ENCODE measurements at places on chromosomes 6 and 20.

- no peak for DNase-seq
Observed at GRCh38 chr20:10729785-10730184, 56.0 kb upstream of the JAG1 start.

GRCh38 chr6:7697820-7698623 is 27.9 kb upstream of the BMP6 start:
- peak; percentile 90 for DNase-seq

GRCh38 chr6:25279748-25280343 is 672 bp downstream of the CARMIL1 start:
- peak; percentile 18 for DNase-seq

DNA sequence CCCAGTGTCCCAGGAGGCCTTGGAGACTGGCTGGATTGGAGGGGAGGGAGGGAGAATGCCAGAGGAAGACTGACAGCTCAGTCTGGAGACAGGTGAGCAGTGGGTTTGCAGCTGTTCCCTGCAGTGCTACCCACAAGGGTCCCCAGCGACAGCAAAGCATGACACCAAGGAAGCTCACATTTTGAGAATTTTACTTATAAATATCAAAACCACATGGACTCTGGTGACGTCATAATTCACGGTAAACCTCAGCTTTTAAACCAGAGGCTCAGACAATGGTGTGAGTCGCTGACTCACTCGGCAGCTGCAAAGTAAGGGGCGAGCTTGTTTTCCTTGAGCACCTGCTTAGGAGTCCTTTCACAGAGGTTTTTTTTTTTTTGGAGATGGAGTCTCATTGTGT is 65.2 kb downstream of the THBS2 start:
- DNase-seq: peak; percentile 37

DNA sequence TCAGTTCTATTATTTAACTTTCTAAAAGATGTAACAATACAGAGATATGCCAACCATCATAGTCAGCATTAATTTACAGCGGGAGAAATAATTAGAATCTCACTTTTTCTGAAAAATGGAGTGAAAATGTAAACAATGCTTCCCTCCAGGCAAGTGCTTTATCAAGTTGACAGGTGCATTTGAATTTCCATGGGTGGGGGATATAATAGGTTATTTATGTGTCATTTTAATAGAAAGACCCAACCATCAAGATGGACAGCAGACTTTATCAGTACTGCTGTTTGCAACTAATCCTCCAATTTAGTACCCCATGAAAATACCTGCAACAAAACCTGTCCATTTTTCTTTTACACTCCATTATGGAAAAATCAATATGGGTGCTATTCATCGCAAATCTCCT is 780.1 kb downstream of the TFAP2A start:
- DNase-seq: no peak

DNA sequence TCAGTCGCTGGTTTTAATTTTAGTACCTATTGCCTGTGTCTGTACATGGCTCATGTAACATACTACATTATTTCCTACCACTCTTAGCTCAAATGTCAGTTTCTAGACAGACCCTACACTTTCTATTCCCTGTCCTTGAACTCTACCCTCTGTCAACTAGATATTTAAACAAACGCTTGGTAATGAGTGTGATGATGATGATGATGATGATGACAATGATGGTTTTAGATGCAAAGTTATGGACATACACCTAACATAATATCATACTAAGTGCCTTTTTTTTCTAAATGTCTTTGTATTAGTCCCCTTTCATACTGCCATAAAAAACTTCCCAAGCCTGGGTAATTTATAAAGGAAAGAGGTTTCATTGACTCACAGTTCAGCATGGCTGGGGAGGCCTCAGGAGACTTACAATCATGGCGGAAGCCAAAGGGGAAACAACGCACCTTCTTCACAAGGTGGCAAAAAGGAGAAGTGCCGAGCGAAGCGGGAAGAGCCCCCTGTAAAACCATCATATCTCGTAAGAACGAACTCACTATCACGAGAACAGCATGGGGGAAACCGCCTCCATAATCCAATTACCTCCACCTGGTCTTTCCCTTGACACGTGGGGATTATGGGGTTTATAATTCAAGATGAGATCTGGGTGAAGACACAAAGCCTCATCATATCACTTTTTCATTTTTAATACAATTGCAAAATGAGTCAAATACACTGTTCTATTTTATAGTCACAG is 87.1 kb downstream of the IBTK start:
- DNase-seq: no peak

- peak; percentile 80 for DNase-seq
Observed at GRCh38 chr6:27894839-27895762, 17.1 kb downstream of the OR2B2 start.

GRCh38 chr6:34177181-34177591 is 31.3 kb upstream of the GRM4 start:
- no peak for DNase-seq

DNA sequence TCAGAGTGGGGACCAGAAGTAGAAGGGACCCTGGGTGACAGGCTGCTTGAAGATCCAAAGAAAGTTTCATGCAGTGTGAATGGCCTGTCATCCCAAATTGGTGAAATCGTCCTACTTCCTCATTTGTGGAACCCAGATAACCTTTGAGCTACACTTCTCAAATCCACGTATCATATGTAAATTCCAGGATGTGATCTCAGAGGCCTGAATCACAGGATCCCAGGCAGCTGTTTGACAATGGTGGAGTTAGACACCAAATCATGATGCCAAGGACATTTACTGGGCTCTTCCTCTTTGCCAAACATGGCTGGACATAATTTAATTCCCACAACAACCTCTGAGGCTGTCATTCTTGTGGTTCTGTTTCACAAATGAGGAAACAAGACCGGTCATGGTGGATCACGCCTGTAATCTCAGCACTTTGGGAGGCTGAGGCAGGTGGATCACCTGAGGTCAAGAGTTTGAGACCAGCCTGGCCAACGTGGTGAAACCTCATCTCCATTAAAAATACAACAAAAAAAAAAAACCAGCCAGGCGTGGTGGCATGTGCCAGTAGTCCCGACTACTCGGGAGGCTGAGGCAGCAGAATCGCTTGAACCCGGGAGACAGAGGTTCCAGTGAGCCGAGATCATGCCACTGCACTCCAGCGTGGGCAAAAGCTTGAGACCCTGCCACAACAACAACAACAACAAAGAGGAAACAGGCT is 39.9 kb upstream of the TTPAL start:
- DNase-seq: peak; percentile 13

DNA sequence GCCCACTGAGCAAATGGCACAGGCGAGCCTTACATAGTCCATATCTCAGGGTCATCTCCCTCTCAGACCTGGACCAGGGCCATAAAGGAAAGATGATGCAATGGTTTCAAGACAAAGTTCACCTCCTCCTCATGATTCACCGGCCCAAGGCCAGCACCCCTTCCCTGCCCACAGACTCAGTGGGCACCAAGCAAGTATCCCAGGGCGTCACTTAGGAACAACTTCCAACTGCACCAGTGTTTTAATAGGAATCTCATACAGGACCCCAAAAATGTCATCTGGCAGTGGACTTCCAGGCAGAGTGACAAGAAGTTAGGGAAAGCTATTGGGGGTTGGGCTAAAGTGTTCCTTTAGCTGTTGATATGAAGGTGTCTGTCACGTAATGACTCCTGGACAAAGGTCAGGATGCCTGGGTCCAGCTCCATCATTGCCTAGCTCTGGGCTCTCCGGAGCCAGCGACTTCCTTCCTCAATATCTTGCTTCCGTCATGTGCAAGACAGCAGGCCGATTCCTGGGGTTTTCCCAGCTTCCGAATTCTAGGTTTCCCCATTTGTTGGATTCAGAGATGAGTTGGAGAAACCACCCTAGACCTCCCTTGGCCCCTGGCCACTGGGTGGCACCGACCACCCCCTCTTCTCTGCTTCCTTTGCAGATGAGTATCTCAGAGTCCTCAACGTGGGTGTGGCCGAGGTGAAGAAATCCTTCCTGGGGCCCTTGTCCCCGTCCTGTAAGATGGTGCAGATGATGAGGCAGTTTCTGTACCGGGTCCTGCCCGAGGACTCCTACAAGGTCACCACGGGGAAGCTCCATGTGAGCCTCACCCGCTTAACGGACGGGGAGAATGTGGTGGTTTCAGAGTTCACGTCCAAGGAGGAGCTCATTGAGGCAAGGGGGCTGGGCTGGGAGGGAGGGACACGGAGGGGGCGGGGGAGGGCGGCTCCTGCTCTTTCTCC is 21.1 kb downstream of the PNPLA1 start:
- peak; percentile 23 for DNase-seq

DNA sequence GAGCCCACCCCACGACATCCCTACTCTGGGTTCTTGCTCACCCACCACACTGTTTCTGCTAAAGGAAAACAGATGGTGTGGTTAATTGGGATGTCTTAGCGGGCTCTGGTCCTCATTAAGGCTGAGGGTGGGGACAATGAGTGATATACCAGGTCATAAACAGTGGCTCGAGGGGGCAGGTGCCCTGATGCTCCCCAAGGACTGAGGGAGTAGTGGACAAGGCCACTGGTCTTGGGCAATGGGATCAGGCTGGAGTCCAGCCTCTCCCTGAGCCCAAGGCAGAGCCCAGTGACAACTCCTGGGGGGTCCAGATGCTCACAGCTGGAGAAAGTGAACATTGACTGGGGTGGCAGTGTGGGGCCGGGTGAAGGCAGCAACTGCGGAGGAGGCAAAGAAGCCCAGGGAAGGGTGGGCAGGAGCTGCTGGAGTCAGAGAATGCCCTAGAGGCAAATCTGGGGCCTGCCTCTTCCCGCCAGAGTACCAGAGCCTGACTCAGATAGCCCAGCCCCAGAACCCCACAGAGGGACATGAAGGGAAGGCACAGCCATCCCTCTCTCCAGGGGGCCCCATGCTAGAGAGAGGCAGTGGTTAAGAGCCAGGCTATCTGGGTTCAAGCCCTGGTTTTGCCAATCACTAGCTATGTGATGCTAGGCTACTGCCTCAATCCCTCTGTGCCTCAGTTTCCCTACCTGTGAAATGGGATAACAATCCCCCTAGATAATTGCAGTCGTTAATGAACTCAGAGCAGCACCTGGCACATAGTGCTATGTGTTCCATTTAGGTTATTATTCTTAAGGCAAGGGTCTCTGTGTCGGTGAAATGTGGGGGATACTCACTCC is 72.3 kb downstream of the MRPL14 start:
- no peak for DNase-seq

Data from PC-3 (cell line).